ENCODE measurements at places on chromosomes 7 and 10.
A peak's percentile ranks its signal among the peaks of the same experiment; 100 is the strongest.

DNA sequence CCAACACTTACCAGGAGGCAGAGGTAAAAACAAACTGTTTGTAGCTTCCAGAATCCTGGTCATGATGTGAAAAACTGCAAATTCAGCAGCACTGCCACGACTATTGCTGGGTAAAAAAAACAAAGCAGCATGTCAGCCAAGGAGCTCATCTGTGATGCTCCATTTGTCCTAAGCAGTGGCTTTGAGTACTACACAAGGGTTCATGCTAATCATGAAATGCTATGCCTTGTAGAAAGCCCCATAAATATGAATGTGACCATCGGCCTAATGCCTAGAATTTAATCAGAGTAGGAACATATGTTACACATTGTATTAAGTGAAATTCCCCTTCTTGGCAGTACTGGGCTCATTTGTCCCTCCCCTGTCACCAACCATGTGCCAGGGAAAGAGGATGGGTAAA lies 95.4 kb downstream of the GSAP start:
- no peak for DNase-seq

GRCh38 chr10:79386637-79387465 lies 39.6 kb downstream of the PPIF start:
- DNase-seq: no peak

- no peak for DNase-seq
These were observed 27.3 kb downstream of the MTURN start for GRCh38 chr7:30162133-30162532.

DNA sequence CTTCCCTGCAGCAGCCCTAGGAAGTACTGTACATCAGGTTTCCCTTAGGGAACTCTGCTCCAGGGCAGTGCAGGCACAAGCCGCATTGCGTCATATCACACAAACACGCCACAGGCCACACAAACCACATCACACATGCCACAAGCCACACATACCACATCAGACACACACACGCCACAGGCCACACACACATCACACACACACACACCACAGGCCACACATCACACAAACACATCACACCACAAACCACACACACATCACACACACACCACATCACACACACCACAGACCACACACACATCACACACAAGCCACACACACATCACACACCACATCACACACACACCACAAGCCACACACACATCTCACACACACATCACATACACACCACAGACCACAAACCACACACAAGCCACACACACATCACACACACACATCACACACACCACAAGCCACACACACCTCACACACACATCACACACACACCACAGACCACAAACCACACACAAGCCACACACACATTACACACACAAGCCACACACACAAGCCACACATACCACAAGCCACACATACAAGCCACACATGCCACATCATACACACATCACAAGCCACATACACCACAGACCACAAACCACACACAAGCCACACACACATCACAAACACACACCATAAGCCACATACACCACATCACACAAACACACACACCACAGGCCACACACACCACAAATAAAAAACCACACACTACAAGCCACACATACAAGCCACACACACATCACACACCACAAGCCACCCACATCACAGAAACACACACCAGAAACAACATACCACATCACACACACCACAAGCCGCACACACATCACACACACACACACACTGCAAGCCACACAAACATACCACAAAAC lies 53.4 kb downstream of the TMEM209 start:
- DNase-seq: no peak

DNA sequence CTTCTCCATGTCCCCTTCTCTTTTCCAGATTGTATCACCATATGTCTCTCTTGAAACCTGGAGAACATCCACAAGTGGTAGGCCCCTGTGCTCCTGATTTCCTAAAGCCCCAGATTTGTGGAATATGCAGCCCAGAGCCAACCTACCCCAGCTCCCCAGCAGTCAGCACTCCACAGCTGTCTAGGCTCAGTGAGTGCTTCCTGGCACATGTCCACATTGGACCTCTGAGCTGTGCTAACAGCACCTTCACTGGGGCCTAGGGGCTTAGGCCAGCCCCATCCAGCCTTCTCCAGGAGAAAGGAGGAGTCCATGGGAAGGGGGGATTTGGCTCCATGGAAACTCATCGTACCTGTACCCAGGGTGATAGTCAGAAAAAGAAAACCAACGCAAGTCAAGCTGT lies 192.7 kb downstream of the FGFR2 start:
- no peak for DNase-seq

GRCh38 chr10:80283119-80283518 lies 6.3 kb downstream of the MAT1A start:
- DNase-seq: no peak

GRCh38 chr10:77911535-77912123 lies 14.9 kb downstream of the DLG5 start:
- DNase-seq: no peak

DNA sequence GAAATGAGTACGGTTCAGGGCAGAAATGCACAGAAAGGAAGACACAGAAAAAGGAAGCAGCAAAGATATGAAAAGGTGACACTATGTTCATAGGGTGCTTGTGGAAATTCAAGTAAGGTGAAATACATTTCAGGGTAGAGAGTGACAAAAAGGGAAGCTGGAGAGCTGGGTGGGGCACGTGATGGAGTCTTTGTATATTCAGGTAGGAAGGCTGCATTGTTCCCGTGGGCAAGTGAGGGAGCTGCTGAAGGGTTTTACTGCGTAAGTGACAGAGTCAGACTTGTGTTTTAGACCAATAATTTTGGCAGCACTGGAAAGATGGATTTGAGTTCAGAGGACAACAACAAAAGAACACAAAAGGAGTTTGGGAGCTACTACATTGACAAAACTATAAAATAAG lies 35.3 kb upstream of the ANK3 start:
- DNase-seq: no peak

DNA sequence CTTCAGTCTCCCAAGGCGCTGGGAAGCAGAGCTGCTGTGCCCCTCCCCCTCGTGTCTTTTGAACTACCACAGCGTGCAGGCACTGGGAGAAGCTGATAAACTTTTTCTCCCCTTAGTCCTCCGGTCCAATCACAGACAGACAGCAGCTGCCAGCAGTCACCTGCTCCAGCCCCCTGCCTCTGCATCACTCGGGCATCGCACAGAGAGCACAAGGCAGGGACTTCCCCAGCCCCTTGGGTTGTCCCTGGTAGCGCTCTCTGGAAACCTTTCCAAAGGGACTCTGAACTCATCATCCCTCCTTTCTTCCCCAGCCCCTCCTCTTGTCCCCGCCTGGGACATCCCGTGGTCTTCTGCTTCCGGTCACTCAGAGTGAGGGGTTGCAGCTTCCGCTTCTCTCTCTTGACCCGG lies 1.4 kb upstream of the NEUROG3 start:
- DNase-seq: no peak

DNA sequence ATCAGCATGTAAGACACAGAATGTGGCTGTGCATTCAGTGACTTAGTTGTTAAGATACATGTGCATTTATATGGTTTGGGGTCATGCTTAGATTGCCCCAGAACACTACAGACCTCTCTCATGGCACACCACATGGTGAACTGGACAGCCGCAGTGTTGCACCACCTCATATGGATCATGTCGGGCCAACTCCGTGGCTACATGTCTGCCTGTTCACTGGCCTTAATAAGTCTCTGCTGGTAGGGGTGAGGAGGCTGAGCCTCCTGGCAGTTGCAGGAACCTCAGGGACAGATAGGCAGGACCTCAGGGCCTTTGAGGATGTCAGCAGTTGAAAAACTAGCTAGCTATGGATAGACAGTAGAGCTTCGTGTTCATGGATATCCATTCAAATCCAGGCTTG lies 751.0 kb downstream of the GRID1 start:
- no peak for DNase-seq

DNA sequence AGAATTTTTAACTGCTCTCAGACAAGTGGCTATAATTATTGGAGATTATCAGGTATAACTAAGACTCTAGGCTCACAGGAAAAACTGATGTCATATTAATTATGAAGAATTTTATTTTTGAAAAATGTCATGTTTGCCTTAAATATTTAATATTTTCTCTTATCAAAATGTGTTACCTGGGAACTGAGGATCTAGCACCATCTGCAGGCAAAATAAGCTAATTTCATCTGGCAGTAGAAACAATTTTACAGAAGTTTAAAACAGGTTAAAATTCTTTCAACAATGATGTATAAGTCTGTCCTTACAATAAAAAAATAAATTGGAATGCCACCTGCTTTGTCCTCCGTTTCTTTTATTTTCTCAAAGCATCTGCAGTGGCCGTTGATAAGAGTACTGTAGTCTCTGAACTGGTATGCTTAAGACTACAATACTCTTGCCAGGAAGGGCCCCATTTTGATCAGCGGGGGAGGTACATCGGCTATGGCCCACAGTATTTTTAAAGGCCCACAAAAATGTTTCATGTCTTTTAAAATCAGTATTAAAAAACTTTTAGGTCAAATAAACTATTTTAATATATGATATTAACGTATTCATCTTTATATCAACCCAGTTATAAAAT lies 81.3 kb downstream of the VWDE start:
- peak; percentile 59 for DNase-seq

DNA sequence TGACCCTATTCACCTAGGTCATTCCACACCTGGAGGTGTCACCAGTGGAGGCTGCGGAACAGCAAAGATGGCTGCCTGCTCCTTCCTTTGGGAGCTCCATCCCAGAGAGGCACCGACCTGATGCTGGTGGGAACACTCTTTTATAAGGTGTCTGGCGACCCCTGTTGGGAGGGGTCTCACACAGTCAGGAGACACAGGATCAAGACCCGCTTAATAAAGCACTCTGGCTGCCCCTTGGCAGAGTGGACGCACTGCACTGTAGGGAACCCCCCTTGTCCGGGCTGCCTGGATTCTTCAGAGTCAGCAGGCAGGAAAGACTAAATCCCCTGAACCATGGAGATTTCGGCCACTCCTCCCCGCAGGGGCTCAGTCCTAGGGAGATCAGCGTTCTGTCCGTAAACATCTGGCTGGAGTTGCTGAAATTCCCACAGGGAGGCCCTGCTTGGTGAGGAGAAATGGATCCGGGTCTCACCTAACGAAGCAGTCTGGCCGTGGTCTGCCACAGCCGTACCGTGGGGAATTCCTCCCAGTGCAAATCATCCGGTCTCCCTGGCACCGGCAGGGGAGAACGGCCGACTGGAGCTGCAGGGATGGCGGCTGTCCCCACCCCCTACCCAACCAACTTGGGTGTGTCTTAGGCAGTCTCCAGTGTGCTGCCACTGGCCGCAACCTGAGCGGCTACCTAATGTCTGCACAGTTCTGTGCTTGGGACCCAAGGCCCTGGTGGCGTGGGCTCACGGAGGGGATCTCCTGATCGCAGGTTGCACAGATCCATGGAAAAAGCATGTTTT lies 66.1 kb downstream of the LSMEM1 start:
- DNase-seq: peak; percentile 15

DNA sequence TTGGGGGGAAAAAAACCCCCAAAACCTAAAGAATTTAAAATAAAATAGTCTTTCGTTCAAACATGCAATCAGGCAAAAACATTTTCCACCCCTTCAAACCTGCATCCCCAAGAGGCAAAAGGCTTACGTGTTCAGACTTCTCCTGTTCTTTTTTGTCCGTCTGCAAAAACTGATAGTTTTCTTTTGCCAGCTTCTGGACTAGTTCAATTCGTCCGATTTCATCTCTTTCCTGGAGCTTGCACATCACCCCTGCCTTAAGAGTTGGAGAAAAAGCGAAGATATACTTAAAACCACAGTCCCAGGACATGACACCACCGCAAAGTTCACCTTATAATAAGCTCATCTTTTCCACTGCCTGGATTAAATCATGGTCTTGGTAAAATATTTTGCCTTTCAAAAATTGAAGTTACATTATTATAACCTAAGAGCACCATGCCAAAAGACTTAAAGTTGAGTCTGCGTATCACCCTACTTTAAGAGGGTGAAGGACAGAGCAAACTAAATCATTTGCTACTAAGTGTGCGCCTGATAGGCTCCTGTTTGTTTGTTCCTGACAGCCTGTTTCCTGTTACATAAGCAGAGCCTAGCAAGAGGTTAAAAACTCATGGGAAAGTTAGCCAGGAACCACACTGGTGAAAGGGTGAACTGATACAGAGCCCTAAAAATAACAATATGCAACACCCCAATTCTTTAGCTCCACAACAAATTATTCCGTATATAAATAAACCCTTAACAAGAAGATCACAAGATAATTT lies 137.0 kb downstream of the RAPGEF5 start:
- peak; percentile 96 for DNase-seq

GRCh38 chr10:110574420-110574819 lies 6.9 kb downstream of the SMC3 start:
- no peak for DNase-seq

DNA sequence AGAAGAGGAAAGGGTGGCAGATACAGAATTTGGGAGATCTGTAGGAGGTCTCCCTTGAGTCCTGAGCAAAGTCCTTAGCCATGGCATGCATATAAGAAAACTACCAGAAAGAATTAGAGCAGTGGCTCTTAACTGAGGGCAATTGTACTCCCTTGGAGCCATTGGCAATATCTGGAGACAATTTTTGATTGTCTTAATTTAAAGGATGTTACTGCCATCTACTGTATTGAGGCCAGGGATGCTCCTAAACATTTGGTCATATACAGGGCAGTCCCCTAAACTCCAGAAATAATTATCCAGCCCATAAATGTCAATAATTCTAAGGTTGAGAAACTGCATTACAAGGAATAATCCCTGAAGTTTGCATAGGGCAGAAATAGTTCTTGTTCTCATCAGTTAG lies 136.4 kb upstream of the ODAD2 start:
- peak; percentile 62 for DNase-seq

GRCh38 chr7:19249281-19249680 lies 104.1 kb upstream of the FERD3L start:
- DNase-seq: no peak

DNA sequence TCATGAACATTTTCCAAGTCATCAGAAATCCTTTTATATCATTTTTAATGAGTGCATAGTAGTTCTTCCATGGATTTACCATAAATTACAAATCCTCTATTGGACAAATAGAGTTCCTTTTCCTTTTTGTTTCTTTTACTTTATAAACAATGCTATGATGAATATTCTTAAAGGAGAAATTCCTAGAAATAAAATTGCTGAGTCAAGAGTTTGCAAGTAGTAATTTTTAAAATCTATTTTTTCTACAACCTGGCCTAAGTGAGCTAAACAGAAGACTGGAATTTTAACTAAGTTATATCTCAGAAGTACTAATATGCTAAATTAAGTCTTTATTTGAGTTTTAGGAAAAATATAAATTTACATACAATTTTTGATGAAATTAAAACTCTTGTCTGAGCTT lies 38.8 kb downstream of the PLEKHA1 start:
- no peak for DNase-seq

DNA sequence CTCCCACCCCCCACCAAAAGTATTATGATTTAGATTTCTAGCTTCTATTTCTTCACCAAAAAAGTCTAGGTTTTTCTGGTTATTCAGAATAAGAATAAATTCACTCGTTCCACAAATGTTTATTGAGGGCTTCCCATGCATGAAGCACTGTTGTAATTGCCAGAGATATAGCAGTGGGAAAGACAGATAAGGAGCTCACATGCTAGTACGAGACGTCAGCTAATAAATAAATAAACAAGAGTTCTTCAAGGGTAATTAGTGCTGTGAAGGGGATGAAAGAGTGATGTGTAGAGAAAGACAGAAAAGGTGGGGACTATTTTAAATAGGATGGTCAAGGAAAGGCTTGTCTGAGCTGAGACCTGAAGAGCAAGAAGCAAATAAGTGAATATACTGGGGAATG lies 38.1 kb upstream of the SEPTIN7 start:
- no peak for DNase-seq

GRCh38 chr7:48875045-48875916 lies 49.1 kb upstream of the CDC14C start:
- no peak for DNase-seq

Measured in dermis blood vessel endothelial cell (primary cell).